ENCODE measurements at places on chromosomes 6 and 20. TPM values are rescaled to one million over a fixed set of nuclear protein-coding genes. Genes with fewer than 3 reads are reported as not detected.

The OGFR gene
- 27.6 TPM for total RNA-seq

GRCh38 chr20:41436679-41437078 is 70.1 kb upstream of the EMILIN3 start:
- H3K4me1 ChIP-seq: no peaks in the 10 kb centered on the region
- no peak for DNase-seq
- H3K36me3 ChIP-seq: peaks cover 29% of the 10 kb centered on the region
- H3K4me3 ChIP-seq: no peak overlapping the region

- peaks cover 29% of the 10 kb centered on the region for H3K4me1 ChIP-seq
- peaks cover 16% of the 10 kb centered on the region for H3K36me3 ChIP-seq
- DNase-seq: no peak
- H3K27ac ChIP-seq: no peak overlapping the region
- peaks cover 2% of the 10 kb centered on the region for H3K27me3 ChIP-seq
Measured at GRCh38 chr6:3405679-3406078, 51.2 kb downstream of the SLC22A23 start.

GRCh38 chr20:15708984-15709598 is 864.2 kb downstream of the KIF16B start:
- H3K4me1 ChIP-seq: peaks cover 12% of the 10 kb centered on the region
- H3K36me3 ChIP-seq: peaks cover 3% of the 10 kb centered on the region
- no peak overlapping the region for H3K4me3 ChIP-seq

- H3K27me3 ChIP-seq: peaks cover 4% of the 10 kb centered on the region
- H3K4me3 ChIP-seq: no peak overlapping the region
- peaks cover 19% of the 10 kb centered on the region for H3K4me1 ChIP-seq
- no peak overlapping the region for H3K27ac ChIP-seq
- no peak for DNase-seq
- H3K36me3 ChIP-seq: peaks cover 7% of the 10 kb centered on the region
Measured at GRCh38 chr20:58393299-58393698, 4.3 kb downstream of the VAPB start.

- no peaks in the 10 kb centered on the region for H3K36me3 ChIP-seq
- H3K4me1 ChIP-seq: peaks cover 6% of the 10 kb centered on the region
- no peak overlapping the region for H3K27ac ChIP-seq
- H3K27me3 ChIP-seq: peaks cover 3% of the 10 kb centered on the region
Measured at GRCh38 chr6:134921721-134922261, 28.1 kb downstream of the ALDH8A1 start.

The RAB32 gene
- total RNA-seq: 37.0 TPM

- H3K27ac ChIP-seq: peak overlapping the region; percentile 38
- no peak for DNase-seq
- H3K4me1 ChIP-seq: peaks cover 16% of the 10 kb centered on the region
- H3K36me3 ChIP-seq: no peaks in the 10 kb centered on the region
Measured at GRCh38 chr6:149503276-149503675, 18.5 kb upstream of the ZC3H12D start.

GRCh38 chr20:53949319-53949839 is 121.0 kb downstream of the BCAS1 start:
- no peak overlapping the region for H3K4me3 ChIP-seq
- peaks cover 4% of the 10 kb centered on the region for H3K27me3 ChIP-seq
- H3K27ac ChIP-seq: no peak overlapping the region
- no peak for DNase-seq

GRCh38 chr6:131819572-131820124 is 11.8 kb downstream of the ENPP1 start:
- H3K36me3 ChIP-seq: no peaks in the 10 kb centered on the region
